Activated naive CD8-positive, alpha-beta T cell treated with anti-CD3 and anti-CD28 coated beads, Interleukin-2, amount 50 U/mL, for 16 hours (primary cell): ENCODE measurements at places on chromosomes 13 and 19.
A peak's percentile ranks its signal among the peaks of the same experiment; 100 is the strongest.

GRCh38 chr13:42539670-42540069, 34.3 kb upstream of the TNFSF11 start:
- DNase-seq = no peak

DNA sequence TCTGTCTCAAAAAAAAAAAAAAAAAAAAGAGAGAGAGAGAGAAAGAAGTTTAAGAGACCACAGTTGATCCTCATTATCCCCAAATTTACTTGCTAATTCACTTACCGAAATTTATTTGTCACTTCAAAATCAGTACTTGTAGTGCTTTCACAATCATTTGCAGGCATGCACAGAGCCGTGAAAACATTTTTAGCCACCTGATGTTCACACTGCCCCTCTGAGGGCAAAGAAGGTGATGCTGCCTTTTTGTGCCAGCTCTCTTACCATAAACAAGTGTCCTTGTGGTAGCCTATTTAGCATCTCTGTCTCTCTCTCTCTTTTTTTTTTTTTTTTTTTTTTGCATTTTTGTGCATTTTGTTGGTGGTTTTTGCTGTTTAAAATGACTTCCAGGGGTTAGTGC, 24.1 kb upstream of the CASP14 start:
- no peak for DNase-seq

GRCh38 chr13:33167491-33167890, 118.1 kb downstream of the STARD13 start:
- DNase-seq = no peak

DNA sequence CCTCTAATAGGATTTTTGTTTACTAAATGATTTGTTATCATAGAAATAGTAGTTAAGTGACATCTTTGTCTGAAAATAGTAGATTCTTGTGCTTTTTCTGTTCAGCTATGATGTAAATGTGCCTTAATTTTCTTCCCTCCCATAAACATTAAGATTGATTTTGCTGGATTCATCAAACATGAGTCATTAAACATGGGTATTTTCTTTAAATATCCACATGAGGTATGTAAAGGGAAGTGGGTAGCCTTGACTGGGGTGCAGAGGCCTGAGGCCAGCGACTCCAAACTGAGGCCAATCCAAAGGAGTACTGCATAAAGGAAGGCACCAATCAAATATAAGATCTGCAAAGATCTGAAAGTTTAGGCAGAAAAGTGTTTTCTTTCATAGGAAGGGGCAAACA, 3.7 kb downstream of the ZNF136 start:
- DNase-seq = no peak

DNA sequence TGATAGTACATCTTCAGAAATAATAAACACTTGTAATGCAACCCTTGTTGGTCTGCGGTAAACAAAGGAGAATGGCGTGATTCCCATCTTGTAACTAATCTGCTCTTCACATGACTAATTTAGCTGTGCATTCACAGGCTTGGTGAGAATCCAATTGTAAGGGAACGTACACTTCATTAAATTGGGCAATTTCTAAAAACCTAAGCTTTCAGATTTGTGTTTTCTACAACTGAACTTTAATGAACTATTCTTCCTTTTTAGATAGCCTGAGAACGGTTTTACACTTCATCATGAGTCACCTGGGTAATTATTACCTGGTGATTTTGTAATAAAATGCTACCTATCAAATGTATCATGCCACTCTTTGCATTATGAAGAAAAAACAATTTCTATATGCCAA, 306.9 kb downstream of the KLF5 start:
- DNase-seq = no peak

- no peak for DNase-seq
Measured at GRCh38 chr13:79781829-79782540, 301.0 kb downstream of the NDFIP2 start.

- DNase-seq = no peak
Measured at GRCh38 chr19:46599716-46600373, 1.3 kb upstream of the CALM3 start.

- DNase-seq = no peak
Measured at GRCh38 chr19:44539236-44539826, 9.9 kb upstream of the CEACAM20 start.

DNA sequence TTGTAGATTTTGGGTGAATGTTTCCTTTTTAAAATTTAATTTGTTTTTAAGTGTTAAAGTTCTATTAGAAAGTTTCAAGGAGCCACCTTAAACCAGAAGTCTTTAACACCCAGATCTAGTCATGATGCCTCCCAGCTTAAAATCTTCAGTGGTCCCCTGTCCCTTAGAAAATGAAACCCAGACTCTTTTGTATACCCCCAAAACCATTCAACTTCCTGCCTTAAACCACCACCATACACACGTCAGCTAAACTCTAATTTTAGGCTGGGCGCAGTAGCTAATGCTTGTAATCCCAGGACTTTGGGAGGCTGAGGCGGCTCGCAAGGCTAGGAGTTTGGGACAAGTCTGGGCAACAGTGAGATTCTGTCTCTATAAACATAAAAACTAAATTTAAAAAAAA, 37.9 kb downstream of the N4BP2L1 start:
- DNase-seq = no peak

DNA sequence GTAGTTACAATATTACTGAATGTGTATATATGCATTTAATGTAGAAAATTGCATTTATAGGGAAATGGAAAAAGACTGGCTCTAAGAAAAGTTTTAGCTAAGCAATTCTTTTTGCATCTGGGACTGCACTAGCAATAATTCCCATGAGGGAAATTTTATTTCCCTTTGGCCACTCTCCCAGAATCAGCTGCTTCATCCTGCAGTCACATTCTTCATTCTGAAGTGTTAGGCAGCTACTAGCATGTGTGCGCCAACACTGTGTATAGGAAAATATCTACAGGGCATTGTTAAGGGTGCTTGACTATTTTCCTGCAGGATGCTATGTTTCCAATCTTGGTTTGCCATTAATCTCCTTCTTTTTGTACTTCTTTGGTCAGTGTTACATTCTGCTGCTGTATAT, 312.8 kb upstream of the PCDH20 start:
- DNase-seq = no peak

DNA sequence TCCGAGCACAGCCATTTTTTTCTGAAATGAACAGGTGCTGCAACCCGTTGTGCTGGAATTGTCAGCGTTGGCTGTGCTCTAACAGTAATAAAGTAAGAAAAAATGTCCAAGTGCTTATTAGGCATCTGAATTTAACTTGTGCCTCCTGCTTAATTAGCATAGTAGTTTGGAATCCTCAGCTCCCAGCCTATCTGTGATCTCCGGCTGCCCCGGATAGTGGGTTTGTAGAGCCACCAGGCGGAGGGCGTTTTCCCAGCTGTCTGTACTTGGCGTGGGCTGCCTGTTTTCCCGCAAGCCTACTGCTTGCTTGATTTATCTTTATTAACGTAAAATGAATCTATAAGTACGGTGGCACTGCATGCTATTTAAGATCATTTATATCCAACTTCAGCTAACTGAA, 137.9 kb downstream of the MTUS2 start:
- DNase-seq = no peak

GRCh38 chr19:3474010-3474409, 6.3 kb downstream of the SMIM24 start:
- DNase-seq = no peak

DNA sequence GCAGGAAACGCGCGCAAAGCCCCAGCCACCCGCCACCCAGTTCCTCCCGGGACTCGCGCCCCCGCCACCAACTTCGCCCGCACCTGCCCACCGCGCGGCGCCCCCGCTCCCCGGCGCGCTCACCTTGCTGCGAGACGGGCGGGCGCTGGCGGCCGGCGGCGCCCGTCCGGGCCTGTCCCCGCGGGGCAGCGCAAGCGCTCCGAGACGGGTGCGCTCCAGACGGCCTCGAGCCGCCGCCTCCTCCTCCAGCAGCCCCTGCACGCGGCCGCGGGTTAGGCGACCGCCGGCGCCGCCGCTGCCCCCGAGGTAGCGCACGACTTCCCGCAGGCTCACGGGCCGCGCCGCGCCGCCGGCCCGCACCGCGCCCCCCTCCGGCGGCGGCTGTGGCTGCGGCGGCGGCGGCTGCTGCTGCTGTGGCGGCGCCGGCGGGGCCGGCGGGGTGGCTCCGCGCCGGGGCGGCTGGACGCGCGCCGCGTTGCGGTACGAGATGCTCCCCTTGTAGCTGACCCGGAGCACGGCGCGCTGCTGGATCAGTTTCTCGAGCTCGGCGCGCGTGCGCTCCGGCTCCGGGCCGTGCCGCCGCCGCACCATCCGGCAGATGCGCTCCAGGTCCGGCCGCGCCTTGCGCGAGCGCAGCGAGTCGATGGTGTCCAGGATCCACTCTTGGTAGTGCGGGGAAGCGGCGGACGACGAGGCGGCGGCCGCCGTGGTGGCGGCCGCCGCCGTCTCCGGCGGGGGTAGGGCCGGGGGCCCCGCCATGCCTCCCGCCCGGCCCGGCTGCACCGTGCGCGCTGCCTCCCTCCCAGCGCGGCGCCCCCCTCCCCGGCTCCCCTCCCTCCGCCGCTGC, 666 bp downstream of the SAMD1 start:
- no peak for DNase-seq

DNA sequence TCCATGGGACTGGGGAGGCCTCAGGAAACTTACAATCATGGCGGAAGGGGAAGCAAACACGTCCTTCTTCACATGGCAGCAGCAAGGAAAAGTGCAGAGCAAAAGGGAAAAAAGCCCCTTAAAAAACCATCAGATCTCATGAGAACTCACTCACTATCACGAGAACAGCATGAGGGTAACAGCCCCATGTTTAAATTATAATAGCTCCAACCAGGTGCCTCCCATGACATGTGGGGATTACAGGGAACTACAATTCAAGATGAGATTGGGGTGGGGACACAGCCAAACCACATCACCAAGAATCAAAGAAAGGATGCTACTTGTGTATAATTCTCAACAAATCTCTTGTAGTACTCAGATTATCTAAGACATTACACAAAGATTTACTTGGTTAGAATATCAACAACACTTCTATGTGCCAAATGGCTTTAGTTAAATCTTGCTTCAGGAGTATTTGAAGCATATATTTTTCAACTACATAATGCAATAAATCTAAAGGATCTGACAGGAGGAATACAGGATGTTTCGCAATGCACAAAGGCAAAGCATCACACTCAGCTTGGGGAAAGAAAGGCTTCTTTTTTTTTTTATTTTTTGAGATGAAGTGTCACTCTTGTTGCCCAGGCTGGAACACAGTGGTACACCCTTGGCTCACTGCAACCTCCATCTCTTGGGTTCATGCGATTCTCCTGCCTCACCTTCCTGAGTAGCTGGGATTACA, 180.0 kb downstream of the LHFPL6 start:
- DNase-seq = no peak

- DNase-seq = no peak
Measured at GRCh38 chr13:67498948-67499347, 268.8 kb upstream of the PCDH9 start.

DNA sequence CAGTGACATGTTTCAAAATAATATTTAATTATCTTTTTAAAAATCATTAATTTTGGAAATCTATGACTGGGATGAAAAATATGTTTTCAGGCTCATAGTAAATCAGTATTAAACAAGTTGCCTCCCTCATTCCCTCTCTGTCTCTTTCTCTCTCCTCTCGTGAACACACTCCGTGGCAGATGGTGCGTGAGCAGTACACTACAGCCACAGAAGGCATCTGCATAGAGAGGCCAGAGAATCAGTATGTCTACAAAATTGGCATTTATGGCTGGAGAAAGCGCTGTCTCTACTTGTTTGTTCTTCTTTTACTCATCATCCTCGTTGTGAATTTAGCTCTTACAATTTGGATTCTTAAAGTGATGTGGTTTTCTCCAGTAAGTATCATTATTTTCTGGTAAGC, 22.7 kb downstream of the SGCG start:
- DNase-seq = no peak

- DNase-seq = no peak
Measured at GRCh38 chr13:22893204-22893603, 287.6 kb upstream of the SGCG start.

DNA sequence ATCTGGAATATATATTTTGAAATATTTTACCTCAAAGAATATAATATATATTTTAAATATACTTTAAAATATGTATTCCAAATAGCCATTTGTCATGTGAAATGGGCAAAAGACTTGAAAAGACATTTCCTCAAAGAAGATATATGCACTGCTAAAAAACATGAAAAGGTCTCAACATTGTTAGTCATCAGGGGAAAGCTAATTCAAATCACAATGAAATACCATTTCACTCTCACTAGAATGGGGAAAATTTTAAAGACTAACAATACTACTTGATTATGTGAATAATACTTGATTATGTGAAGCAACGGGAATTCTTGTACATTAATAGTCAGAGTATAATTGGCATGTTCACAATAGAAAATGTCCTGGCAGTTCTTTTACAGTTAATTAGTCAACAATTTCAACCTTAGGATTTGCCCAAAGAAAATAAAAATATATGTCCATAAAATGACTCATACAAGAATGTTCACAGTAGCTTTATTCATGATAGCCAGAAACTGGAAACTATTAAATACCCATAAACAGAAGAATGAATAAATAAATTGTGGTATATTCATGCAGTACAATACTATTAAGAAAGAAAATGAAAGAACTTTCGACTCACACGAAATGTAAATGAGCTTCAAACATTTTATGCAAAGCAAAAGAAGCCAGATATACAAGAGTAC, 6.8 kb upstream of the KBTBD6 start:
- DNase-seq = no peak

- no peak for DNase-seq
Measured at GRCh38 chr13:75196147-75196837, 285.7 kb downstream of the TBC1D4 start.

GRCh38 chr13:46389457-46390451, 2.7 kb upstream of the RUBCNL start:
- DNase-seq = no peak

- no peak for DNase-seq
Measured at GRCh38 chr19:45462174-45462573, 5.6 kb upstream of the FOSB start.

- DNase-seq = no peak
Measured at GRCh38 chr19:10295847-10296591, 6.3 kb downstream of the ICAM5 start.

DNA sequence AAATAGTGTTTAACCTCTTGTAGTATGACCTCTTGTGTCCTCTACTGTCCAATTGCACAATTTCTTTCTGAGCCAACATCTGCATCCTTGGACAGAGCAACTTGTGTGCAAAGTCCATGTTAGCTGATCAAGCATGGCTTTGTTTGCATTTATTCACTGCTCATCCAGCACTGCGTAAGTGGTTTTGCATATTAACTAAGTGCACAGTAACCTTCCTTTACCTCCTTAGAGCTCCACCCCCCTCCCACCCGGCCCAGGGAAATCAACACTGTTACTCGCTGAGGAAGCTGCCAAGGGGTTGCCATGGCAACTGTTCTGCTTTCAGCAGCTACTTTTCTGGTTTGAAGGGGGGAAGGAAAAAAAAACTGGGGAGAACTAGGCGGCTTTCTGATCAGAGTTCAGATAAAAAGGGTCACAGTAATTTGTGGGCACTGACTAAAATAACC, 153.5 kb upstream of the KLF12 start:
- DNase-seq = peak; percentile 48

DNA sequence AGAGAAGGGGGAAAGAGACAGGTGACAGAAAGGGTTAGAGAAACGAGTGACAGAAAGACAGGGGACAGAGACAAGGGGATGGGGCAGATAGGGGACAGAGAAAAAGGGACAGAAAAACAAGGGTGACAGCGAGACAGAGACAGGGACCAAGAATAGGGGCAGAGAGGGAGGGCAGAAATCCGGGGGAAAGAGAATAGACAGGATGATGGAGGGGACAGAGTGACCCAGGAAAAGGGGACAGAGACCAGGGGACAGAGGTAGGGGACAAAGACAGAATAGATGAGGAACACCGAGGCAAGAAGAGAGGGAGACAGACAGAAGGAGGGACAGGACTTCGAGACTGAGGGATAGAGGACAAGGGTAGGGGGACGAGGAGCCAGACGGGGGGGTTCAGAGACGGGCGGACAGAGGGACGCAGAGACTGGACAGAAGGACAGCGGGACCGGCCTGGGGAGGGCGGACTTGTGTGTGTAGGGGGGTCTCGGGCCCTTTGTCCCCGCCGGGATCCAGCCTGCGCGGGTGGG, 593 bp downstream of the CADM4 start:
- DNase-seq = no peak
